NCI-H2171 (cell line): ENCODE measurements at places on chromosomes 16 and 17.

DNA sequence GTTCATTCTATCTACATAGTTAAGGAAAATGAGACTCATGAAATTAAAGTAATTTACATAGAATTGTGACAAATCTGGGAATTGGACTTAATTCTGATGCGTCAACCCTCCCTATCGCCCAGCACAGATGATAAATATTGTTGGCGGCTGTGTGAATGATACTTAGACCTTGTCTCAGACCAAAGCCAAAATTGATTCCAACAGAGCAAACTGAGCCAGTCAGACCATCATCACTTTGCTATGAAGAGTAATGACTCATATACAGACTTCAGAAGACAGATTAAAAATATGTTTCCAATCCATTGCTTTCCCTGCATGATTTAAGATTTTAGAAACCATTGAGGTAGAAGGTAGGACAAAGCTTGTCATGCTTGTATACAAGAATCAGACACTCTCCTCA is 1156.7 kb upstream of the CDH8 start:
- DNase-seq, result no peak

- DNase-seq, result no peak
Measured at GRCh38 chr16:48386559-48387312, 1.5 kb upstream of the SIAH1 start.

GRCh38 chr16:62692685-62693084 is 656.4 kb upstream of the CDH8 start:
- DNase-seq, result no peak

DNA sequence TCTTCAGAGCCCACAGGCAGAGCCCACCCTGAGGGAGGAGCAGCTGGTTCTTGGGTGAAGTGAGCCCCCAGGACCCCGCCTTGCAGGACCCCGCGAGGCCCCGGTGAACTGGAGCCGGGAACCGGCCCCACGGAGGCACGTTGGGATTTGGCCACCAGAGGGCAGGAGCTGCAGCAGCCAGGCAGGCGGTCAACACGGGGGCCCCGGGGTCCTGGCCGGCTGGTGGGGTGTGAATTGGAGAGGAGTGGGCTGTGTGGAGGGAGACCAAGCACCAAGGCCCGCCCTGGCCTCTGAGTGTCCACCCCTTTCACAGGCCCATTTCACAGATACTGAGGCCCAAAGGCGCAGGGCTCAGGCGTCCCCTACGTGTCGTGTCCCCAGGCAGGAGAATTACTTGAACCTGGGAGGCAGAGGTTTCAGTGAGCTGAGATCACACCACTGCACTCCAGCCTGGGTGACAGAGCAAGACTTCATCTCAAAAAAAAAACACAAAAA is 2.2 kb downstream of the DPEP1 start:
- DNase-seq, result no peak

- no peak for DNase-seq
Measured at GRCh38 chr17:42900460-42901331, at the start of gene G6PC1. TSS of gene G6PC1 (plus strand) at chr17:42900799. CDS start at chr17:42900877, 78 bp downstream.

- no peak for DNase-seq
Measured at GRCh38 chr17:29633886-29634285, 11.2 kb upstream of the CORO6 start.

DNA sequence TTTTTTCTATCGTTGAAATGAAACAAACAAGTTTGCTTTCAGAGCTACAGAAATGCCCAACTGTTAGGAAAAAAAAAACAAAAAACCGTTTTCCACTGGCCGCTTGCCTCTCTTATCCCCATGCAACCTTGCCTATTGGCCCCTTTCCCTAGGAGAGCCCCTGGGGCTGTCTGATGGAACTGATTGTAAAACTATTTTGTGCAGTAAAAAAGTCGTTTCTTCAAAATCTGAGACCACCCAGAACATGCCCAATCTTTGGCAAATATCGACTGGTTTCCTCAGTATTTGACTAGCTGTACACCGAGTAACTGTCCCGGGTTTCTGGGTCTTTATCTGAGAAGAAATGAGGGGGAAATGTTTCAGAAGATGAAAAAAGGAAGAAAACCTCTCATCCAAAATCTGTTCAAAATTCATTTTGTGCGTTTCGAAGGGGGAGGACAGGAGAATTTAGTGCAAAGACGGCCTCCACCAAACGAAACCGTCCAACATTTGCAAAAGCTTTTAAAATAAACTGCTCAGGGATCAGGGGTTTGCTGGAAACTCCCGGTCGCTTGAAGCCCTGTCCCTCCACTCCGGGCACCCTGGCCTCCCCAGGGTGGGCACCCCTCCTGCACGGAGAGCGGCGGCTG is 1.1 kb upstream of the GNAO1 start:
- DNase-seq, result no peak

DNA sequence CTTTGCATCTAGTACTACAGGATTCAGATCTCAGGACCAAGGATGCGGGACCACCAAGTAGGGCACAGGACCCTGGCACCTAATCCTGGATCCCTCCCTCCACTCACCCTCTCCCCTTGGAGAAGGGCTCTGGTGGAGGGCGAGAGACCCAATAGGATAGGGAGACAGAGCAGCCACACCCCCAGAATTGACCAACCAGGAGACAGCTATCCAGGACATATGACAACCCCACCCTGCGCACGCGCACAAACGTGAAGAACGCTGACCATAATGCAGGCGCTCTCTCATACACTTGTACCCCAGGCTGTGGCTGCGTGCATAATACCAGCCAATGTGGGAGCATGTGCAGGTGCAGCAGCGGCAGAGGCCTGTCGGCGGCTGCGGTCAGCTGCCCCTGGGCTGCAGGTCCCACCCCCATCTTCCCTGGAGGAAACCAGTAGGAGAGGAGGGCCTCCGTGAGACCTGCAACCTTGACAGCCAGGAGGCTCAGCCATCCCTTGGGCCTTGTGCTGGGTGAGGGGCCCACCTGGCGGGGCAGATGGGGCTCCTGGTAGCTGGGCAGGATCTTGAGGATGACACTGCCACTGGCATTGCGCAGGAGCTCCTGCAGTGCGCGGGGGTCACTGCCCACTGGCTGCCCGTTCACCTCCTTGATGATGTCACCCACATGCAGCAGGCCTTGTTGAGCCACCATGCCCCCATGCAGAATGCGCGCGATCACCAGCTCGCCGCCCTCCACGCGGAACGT is 25.4 kb downstream of the MPP2 start:
- DNase-seq, result no peak

- no peak for DNase-seq
Measured at GRCh38 chr16:75862098-75862386, 135.8 kb upstream of the CPHXL start.

DNA sequence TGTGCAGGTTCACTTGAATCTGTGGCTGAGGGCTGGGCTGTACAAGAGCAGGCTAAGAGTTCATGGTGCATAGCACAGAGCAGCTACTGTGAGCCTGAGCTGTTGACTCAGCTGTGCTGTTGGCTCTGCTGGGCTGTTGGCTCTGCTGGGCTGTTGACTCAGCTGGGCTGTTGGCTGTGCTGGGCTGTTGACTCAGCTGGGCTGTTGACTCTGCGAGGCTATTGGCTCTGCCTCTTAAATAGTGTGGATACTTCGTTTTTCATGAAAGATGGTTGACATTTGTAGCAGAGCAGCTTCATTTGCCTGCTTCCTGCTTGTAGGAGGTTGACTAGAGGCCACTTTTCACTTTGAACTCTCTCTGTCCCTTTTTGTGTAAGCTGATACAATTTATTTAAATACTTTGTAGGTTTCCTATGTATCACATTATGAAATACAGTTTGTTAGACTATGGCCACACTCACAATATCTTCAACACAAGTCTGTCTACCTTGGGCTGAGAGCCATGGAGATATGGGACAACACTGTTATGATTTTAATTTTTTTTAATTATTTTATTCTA is 40.3 kb upstream of the CCNF start:
- no peak for DNase-seq

GRCh38 chr17:18172531-18173278 is 10.9 kb upstream of the ALKBH5 start:
- DNase-seq, result peak; percentile 12

DNA sequence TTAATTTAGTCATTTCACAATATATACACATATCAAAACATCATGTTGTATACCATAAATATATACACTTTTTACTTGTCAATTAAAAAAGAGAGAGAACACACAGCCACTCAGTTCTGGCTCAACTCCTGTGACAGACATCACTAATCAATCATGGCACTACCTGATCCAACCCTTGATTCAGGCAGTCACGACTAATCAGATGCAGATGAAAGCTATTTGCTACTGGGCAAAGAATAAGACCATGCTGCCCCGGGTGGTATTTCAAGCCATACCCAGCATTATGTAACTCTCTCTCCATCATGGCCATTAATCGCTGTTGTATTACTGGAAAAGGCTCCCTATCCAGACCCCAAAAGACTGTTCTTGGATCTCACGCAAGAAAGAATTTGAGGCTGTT is 345.7 kb downstream of the HAPSTR1 start:
- DNase-seq, result no peak

- DNase-seq, result no peak
Measured at GRCh38 chr17:31807846-31808245, 51.2 kb downstream of the COPRS start.
